ENCODE measurements at places on chromosomes 2 and 18.

GRCh38 chr2:90221300-90221651, 1529.8 kb downstream of the RPIA start:
- no peak for DNase-seq

GRCh38 chr2:103738108-103738507, 976.3 kb downstream of the TMEM182 start:
- no peak for DNase-seq

DNA sequence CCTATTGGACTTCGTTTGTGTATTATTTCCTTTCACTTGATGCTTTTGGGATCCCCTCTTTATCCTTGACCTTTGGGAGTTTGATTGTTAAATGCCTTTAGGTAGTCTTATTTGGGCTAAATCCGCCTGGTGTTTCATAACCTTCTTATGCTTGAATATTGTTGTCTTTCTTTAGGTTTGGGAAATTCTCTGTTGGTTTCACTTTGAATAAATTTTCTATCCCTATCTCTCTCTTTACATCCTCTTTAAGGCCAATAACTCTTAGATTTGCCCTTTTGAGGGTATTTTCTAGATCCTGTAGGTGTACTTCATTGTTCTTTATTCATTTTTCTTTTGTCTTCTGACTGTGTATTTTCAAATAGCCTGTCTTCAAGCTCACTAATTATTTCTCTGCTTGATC, 354.7 kb downstream of the PARD3B start:
- no peak for DNase-seq

DNA sequence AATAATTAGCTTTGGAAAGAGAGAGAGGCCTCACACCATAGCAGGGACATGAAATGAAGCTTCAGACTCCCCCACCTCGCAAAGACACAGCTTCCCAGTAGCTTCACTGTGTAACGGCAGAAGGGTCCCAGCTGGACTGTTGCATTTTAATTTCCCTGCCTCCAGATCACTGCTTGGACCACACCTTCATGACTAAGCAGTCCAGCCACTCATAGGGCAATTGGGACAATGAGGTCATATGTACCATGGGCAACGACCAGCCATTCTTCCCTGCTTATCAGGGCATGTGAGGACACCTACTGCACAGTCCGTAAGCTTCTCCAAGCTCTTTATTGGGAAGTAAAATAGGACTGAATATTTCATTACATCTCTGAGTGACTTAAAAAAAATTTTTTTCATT, 183.0 kb downstream of the MREG start:
- DNase-seq = peak; percentile 56

DNA sequence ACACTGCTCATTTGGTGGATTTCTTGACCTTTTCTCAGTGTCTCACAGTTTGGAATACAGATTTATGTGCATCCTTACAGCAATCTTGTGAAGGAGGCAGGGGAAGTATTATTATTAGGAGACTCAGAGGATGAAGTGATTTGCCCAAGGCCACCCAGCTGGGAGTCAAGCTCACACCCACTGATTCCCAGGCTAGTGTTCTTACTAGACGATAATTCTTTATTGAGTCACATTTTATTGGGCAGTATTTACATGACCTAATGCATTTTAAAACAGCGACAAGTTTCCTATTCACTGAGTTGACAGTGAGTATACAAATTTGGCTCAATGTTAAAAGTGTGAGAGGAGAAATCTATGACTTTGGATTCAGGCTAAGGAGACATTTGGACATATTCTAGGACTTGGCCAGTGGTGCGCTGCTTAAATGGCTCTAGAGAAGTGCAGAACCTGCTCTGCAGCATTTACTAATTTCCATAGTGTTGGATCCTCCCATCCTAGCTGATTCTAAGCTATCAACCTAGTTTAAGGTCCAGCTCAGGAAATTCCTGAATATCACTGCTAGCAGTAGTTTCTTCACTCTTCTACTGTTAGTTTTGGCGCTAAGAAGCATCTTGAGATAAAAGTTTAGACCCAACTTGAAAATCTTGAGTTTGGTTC, 199.3 kb downstream of the MTX2 start:
- DNase-seq = no peak

GRCh38 chr18:28635530-28635929, 458.6 kb upstream of the CDH2 start:
- DNase-seq = no peak

DNA sequence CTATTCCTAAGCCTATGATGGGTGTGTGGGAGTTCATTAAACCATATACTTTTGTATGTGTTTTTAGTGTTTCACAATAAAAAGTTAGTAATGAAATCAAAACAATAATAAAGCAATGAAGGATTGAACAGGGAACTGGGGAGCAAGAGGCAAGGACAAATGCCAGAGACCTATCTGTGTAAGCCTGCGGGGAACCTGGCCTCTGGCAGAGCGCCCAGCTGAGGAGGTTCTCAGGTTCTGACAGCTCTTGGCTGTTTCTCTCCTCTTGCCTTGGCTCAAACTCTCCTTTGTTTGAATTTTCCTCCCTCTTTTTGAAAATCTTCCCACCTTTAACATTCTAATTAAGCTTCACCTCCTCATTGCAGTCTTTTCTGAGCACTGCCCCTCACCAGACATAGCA, 200.0 kb upstream of the NCKAP5 start:
- DNase-seq = no peak
